Inflammatory macrophage (primary cell): ENCODE measurements at places on chromosomes 2 and 18.

DNA sequence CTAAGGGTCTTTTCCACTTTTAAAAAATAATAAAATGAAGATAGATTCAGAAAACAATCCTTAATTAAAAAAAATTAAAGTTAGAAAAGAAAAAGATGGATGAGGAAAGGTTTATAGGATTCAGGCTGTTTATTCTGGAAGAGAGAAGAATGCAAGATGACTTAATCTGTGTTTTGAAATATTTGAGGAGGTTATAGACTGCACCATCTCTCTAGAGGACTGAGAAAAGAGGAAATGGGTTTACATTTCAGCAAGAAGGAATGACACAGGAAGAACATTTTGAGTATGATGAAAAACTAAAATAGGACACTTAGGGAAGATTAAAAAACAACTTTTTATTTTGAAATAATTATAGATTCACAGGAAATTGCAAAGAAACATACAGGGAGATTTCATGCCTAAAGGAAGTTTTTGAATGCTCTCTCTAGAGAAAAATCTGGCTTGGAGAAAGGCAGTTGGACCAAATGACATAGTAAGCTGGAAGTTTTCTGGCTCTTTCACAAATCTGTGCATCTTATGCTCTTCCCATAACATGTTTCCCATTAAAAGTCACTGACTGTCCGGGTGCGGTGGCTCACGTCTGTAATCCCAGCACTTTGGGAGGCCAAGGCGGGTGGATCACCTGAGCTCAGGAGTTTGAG is 75.0 kb downstream of the CERS6 start:
- DNase-seq, result peak; percentile 20

DNA sequence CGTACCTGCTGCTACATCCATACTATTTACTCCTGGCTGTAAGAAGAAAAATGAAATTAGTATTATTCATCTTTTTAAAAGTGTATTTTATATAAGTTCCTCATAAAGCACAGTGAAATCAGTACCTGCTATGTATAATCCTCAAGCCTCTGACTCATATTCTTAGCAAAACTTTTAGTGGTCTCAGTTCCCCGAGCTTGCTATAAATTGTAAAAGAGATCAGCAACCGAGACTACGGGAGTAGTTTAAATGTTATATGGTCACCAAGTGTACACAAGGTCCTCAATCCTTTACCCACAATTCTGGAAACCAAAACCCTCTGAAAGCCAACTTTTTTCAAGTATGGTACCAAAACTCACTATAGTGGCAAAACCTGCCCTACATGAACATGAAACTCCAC is 24.2 kb downstream of the PRPF40A start:
- no peak for DNase-seq

DNA sequence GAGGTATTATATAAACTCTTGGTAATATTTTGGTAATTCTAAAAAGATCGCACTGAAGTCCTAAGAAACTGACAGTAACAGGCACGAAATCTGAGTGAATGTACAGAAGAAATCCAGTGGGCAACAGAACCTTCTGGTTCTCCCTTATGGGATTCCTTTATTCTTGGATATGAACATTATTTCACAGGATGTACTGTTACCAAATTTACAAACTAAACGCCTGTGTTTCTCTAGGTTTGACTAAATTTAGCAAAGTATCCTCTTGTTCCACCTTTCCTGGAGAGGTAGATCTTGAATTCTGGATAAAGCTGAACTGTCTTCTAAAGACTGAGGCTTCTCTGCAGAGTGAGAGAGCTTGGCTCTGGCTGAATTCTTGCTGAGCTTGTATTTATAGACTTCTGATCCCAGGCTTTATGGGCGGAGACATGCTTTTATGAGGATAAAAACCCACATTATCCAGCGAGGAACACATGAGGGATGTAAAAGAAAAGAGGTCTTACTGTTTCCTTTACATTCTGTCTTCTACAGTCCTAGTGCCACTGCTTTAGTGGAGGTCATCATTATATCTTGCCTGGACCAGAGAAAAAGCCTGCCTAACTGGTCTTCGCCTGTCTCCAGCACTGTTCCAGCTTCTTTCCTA is 220.8 kb downstream of the CDH2 start:
- DNase-seq, result no peak

DNA sequence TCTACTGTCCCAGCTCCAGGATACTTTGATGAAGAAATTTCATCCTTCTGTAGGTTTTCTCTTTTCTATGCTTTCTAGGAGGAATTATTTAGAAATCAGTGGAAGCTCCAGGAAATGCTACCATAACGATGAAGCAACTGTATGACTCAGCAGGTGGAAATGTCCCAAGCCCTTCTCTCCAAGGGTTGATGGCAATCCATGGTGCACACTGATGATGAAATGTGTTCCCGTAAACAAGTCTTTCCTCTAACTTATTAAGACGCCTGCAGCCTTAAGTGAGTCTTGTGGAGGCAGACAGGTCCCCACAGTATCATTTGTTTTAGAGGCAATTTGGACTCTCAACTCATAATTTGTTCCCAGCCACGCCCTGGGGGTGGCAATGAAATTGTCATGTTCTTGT is 777.6 kb upstream of the SOX11 start:
- no peak for DNase-seq

GRCh38 chr2:112317303-112318158 is 42.1 kb downstream of the ZC3H6 start:
- no peak for DNase-seq

DNA sequence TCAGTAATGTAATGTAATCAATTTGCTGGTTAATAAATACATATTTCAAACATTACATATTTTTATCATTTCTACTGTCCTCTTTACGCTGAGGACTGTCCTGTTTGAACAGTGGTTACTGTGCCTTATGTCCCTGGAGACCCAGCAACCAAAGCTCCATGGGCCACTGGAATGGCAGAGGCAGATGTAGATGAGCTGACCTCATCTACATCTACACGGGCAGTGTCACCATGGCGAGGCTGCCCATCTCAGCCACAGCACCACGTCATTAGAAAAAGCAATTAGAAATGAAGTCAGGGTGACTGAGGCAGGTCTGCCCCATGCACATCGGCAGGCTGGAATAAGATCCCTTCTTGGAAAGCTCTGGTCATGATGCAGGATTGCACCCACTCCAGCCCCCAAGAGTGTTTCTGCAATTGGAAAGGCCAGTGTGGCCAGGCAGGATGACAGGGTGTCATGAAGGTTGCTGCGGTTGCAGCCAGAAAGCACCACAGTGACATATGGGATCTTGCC is 237.5 kb downstream of the NDUFA10 start:
- DNase-seq, result no peak

DNA sequence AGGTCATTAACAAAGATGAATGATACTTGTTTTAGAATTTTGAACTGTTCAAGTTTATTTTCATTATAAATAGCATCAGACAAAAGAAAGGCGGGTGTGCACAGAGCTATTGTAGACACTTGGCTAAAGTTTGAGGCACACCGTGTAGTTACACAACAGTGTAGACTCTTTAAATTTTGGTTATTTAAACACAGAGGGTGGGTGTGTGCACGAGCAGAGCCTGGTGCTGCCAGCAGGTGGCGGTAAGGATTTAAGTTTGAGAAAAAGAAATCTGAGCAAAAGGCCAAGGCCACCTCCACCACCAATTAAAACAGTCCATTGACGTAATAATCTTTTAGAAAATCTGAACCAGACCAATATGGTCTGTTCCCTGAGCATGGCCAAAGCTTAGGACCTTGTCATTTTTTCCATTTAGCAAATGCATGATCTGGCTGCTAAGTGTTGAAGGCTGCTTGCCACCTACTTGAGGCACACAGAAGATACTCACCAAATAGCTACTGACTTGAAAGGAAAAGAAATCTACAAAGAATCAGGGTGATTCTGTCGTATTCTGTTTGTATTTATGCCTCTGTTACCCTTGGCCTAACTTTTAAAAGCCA is 14.3 kb downstream of the COPS7B start:
- DNase-seq, result peak; percentile 52

DNA sequence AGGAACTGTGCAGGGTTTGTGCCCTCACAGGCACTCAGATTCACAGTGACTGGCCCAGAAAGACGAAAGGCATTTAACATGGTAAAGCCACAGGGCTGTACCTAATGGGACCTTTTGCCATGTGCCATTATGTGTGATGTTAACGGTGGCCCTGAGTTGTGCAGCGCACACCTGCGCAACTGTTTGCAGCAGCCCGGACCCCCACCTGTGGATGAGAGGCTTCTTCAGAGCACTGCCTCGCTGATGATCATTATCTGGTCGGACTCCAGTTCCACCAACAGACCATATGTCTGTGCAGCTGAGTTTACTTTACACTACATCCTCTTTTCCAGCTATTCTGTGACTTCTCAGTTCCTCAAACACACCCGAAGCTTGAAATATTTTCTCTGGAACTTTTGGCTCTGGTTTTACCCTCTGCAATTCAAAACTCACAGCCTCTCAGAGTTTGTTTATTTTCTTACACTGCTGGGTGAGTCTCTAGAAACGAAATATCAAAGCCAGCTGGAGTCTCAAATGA is 35.6 kb upstream of the UBE2F start:
- peak; percentile 60 for DNase-seq

- DNase-seq, result no peak
Observed at GRCh38 chr2:84115173-84115857, 343.8 kb downstream of the SUCLG1 start.

DNA sequence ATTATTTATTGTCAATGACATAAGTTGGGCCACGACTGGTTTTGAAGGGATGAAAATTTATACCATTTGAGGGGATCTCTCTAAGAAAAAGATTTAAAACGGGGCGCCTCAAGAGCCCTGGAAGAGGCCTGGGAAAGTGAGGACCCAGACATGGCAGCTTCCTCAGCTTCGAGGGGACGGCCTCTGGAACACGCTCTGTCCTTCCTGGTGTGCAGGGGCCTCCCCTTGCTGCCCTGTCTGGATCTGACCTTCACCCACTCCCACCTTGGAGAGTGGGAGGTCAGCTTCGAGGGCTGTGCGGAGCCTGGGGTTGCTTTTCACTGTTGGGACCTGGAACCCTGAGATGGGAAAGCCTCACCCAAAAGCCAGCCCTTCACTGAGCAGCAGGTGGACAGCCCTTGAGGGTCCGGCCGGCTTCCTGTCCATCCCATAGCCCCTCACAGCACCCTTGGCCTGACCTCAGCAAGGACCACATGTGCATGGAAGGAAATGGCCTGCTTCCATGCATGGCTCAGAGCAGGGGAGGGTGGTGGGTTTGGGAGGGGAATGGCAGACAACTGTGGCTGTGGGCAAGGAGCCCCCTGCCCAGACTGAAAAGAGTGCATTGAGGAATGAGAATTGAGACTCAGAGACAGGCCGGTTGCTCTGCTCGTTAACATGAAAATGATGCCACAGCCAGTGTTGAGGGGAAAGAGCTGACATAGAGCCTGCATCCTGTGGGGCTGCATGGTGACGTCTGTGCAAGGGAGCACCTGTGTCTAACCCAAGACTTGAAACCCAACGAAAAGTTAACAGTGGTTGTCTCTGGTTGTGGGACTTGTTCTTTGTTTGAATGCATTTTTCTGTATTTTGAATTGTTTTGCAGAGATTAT is 16.3 kb downstream of the FBLN7 start:
- no peak for DNase-seq

- DNase-seq, result peak; percentile 66
Observed at GRCh38 chr2:205712508-205712907, 30.2 kb downstream of the NRP2 start.

DNA sequence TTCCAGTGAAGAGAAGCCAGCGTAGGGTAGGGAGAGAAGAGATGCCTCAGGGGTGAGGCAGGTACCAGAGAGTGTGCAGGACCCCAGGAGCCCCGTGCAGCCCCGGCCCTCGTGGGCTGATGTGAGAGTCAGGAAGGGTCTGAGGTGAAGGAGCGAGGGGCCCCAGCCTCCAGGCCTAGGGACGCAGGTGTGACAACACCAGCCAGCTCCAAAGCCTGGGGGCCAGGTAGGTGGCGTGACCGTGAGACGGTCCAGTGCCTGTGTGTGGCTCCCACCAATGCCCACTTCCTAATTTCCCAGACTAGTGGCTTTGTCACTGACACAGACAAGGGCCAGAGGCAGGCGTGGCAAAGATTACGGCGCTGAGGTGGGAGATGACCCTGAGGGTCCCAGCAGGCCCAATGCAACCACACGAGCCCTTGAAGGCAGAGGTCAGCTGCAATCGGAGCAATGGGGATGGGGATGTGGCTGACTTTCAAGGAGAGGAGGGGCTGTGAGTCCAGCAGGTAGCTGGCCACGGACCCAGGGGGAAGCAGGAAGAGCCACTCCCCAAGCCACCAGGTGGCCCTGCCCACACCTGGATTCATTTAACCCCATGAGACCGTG is 86.0 kb upstream of the SNTG2 start:
- DNase-seq, result no peak

GRCh38 chr2:10614939-10615338 is 74.8 kb downstream of the NOL10 start:
- no peak for DNase-seq

DNA sequence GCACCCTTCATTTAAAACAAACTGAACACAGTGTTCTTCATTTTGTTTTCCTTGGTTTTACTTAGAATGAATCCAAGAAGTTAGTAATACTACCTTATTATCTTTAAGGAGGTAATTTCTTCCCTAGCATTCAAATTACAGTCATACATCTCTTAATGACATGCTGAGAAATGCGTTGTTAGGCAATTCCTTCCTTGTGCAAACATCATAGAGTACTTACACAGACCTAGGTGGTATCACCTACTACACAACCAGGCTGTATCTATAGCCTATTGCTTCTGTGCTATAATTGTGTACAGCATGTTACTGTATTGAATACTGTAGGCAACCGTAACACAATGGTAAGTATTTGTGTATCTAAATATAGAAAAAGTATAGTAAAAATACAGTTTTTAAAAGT is 8.4 kb upstream of the CABYR start:
- no peak for DNase-seq

DNA sequence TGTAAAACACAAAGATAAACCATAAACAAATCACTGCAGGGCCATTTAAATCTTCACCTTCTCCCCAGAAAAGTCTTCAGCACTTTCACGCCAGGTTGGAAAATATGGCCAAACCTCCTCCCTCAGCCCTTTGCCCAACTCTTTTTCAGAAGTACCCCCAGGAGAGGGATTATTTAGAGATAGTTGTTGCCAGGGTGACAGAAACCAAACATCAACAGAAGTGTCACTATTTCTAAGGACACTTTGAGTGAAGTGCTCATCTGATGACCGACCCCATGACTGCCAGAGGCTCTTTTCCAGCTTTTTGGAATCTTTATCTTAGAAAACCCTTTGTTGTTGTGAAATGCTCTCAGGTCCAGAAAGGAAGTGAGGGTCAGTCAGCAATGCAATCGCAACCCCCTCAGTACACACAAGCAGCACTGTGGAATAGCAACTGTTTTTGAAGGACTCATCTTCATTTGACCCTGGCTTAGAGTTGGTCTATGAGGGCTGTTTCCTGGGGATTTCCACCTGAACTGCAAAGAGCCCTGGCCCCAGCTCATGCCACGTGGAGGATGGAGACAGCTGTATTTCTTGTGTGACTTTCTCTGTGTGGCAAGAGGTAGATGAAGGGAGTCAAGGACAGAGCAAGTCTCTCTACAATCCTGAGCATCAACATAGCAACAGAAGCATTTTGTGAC is 114.0 kb upstream of the STON1 start:
- DNase-seq, result peak; percentile 54

DNA sequence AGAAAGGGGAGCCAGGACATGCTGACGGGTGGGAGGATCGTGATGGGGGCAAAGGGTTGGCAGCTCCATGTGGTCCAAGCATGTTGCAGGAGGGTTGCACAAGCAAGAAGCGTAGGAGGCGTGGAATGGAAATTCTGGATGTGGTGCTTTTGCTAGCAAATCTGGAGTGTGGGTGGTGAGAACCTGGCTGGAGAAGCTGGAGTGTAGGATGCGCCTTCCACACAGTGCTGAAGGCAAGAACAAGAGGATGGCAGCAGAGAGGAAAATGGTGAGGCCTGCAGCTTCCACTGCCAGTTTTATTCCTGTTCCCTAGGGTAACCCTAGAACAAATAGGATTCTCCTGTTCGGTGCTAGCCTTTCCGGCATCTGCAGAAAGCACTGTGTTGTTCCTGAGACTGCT is 22.4 kb downstream of the CREG2 start:
- DNase-seq, result no peak

GRCh38 chr18:3998698-3999333 is 456.3 kb downstream of the DLGAP1 start:
- DNase-seq, result peak; percentile 59
